ENCODE measurements at places on chromosomes 5 and 9.
A peak's percentile ranks its signal among the peaks of the same experiment; 100 is the strongest.

DNA sequence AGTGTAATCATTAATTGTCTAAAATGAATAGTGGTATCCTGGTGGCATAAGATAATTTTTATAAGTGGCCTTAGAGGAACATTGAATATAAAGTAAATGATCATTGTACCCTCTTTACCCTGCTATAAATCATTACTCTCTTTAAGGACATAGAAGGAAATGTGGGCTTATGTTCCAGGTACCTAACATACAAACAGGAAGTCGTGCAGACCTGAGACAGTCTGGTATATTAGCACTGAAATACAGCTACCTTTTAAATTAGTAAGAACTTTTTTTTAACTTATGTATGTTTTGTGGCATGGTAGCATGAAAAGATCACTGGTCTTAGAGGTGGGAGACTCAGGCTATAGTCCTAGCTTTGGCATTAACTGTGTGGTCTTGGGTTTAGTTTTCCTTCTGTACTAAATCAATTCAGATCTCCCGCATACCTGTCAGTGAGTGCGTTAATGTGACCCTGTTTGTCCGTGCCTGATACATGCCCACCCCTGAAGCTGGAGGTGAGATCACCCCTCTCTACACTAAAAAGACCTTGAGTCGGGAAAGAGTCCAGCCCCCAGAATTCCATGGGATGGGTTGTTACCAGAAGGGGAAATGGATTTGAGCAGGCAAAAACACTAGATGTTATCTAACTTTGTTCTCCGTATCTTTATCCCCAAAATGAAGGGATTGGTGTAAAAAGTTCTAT lies 59.4 kb upstream of the ERBIN start:
- DNase-seq: no peak

- DNase-seq: peak; percentile 10
Observed at GRCh38 chr5:73170522-73170921, 2.5 kb upstream of the TMEM174 start.

DNA sequence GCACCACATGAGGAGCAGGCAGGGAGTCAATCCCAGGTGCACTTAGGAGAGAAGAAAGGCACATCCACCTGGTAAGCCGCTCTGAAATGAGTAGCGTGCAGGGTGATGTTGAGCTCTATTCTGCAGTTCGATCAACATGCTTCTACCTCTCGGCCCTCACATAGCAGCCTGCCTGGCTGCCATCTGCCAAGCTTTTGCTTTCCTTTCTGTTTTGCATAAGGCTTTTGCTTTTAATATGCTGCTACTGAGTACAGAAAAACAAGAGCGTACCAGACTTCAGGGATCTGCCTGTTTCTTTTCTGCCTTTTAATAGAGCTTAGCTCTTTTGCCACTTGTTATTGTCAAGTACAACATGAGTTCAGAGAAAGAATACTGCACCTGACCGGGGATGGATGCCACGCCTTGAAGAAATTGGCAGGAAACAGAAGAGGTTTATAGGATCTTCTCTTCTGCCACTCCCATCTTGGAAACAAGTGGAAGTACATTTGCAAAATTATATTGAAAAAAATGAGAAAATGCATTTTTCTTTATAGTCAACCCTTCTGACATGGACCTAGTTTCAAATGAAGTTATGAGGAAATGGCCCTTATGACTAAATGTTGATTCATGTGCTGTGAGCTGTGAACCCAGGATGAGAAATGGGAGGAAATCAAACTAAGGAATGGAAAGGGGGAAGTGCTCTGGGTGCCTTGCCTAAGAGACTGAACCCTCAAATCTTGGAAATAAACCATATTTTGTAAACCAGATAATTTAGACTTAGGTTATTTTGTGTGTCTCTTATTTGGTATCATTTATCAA lies 4.0 kb upstream of the FCHO2 start:
- DNase-seq: peak; percentile 83

GRCh38 chr5:35483780-35484179 lies 133.9 kb upstream of the SPEF2 start:
- no peak for DNase-seq

DNA sequence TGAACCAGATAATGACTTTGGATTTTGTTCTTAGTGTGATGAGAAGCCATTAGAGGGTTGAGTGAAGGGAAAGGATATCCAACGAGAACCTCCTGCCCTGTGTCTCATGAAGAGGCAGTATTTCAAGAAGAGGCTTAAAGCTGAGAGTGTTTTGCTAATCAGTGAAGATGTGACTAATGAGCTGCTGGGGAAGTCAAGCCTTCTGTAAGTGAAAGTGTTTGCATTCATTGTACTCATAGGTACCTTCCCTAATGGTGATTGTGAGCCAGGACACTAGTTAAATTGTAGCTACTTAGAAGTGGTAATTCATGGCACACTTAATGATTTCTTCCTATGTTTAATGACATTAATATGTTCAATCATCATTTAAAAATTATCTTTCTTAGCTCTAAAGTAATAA lies 23.7 kb downstream of the PIP5K1B start:
- no peak for DNase-seq

- no peak for DNase-seq
Observed at GRCh38 chr5:57577432-57578175, 95.0 kb upstream of the ACTBL2 start.

DNA sequence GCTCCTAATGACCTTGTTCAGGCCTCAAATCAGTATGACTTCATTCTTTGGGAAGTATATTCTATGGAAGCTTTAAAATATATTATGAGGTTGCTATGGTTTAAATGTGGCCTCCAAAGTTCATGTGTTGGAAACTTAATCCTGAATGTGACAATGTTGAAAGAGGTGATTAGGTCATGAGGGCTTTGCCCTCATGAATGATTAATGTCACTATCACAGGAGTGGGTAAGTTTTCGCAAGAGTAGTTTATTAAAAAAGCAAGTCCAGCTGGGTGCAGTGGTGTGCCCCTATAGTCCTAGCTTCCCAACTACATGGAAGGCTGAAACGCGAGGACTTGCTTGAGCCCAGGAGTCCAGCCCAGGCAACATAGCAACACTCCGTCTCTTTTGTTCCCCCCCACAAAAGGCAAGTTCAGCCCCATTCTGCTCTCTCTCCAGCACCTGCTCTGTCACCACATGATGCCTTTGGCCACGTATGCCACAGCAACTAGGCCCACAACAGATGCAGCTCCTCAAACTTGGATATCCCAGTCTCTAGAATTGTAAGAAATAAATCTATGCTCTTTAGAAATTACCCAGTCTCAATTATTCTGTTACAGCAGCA lies 105.3 kb downstream of the SIL1 start:
- no peak for DNase-seq
